ENCODE measurements at places on chromosomes 5 and 9.

- DNase-seq: no peak
Observed at GRCh38 chr5:285991-286557, 14.6 kb downstream of the PDCD6 start.

GRCh38 chr9:98159301-98159700, 33.1 kb downstream of the CORO2A start:
- DNase-seq: no peak

GRCh38 chr5:16134204-16134603, 45.4 kb downstream of the MARCHF11 start:
- no peak for DNase-seq

GRCh38 chr5:50863534-50864170, 197.2 kb downstream of the PARP8 start:
- no peak for DNase-seq

GRCh38 chr5:1881731-1882336, 891 bp downstream of the IRX4 start:
- no peak for DNase-seq

DNA sequence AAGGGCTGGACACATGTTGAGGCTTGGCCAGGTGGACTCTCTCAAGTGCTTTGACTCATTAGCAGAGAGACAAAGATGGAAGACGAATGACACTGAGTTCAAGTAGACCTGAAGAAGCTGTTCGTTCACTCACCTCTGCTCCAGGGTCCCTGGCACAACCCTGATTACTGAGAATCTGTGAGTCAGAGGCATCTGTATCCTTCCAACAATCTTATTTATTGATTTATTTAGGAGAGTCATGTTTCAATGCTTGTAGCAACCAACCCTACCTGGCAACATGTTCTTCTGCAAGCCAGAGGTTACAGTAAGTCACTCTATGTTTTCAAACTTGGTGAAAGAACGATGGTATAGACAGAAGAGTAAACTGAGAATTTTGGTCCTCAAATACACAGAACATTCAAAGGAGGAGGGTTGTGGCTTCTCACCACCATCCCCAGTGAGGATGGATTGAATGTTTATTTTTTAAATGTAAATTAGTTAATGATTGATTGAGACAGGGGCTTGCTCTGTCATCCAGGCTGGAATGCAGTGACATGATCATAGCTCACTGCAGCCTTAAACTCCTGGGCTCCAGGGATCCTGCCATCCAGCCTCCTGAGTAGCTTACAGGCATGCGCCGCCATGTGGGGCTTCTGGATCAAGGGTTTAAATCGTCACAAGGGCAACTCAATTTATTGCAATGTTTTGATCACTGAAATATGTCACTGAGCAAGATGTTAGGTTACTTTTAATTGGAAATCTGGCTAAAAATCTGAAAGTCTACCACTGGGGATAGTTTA, 55.7 kb upstream of the CARTPT start:
- DNase-seq: no peak

GRCh38 chr5:43573058-43573457, 16.2 kb upstream of the PAIP1 start:
- peak; percentile 33 for DNase-seq

GRCh38 chr5:175853573-175854230, 17.7 kb upstream of the CPLX2 start:
- DNase-seq: peak; percentile 3

Measured in iris pigment epithelial cell (primary cell).